ENCODE measurements at places on chromosomes 11 and 22.

DNA sequence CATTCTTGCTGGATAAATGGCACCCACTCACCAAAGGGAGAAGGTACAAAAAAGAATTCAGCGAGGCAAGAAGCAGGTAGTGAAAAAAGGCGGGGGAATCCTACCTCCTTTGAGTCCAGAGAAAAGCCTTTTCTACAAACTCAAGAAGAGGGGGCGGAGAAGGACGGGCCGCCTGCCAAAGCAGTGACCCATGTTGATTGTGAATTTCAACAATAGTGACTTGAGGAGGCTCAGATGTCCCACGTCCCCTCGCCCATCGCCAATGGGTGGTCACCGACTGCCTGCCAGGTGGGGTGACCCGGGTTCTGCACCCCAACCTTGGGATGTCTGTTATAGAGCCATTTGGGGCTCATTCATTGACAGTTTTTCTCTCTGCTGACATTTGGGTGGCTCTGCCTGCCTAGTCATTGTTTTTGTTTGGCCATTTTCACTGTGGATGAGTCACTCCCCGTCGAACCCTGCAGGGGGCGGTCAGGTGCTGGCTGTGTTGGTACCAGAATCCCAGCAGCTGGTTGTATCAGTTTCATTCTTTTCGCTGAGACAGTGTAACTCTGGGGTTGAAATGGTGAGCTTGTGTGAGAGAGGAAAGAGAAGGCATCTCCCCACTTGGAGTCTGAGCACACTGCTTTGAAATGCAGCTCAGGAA lies 163.4 kb upstream of the NCAM1 start:
- DNase-seq: no peak

- no peak for DNase-seq
Observed at GRCh38 chr22:26797910-26798309, 140.5 kb downstream of the MIAT start.

- DNase-seq: no peak
Observed at GRCh38 chr11:69905611-69906452, 86.6 kb upstream of the FGF3 start.

DNA sequence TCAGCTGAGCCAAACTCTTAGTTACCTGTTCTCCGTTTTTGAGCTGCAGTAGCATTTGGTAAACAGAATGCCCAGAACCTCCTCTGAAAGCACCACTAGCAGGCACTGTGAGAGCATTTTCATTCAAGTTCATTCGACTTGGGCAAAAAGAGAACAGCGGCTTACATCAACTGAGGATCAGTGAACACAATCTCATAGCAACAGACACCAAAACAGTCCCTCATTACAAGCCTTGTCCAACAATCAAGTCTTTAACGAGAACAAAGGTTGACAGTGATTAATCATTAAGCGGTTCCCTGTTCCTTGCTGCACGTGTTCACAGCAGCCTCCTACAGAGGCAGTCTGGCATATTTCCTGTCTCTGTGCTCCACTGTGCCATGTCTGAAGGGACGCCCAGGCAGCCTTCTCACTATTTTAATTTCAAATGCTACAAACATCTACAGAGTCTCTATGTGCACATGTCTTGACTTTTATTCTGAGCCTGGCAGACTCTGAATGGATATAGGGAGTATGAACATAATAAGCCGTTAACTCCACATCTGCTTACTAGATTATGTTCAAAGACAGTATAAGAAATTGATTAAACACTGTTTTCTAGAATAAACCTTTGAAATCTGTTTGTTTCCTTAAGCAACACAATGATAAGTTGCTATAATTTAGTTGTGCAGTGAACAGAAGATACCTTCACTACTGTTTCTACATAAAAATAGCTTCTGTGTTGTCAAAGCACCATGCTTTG lies 88.3 kb upstream of the MTMR2 start:
- no peak for DNase-seq

GRCh38 chr11:61295596-61295926 lies 445 bp upstream of the VWCE start:
- DNase-seq: no peak

DNA sequence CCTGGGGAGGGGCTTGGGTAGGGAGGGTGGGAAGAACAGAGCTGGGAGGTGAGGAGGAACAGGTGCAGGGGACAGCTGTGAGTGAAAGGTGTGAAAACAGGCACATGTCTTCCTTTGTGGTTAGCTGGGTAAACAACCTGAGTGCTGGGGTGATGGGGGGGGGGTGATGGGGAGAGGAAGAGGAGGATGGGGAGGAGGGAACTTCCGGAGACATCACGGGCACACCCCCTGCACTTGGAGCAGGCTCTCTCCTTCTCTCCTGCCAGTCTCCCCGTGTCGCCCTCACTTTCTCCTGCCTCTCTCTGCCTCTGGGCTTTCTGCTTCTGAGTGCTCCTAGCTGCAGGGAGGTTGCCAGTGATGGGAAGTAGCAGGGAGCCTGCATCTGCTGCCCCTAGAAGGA lies 8.8 kb downstream of the CXCR5 start:
- peak; percentile 57 for DNase-seq

DNA sequence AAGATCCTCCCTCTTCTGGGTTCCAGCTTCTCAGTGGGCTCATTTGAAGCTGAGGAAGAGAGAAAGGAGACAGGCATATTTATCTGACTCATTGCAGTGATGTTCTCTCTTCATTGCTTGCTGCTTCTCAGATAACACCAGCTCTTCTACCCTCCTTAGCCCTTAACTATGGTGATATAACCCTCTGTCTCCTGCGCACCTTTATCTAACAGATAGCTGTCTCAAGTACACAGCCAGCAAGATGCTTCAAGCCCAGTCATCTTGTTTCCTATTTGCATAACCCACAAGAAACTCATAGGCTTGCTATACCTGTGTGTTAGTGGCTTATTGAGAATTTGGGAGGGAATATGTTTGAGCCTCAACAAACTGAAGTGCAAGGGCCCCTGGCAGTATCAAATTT lies 12.6 kb downstream of the PRSS23 start:
- DNase-seq: no peak

DNA sequence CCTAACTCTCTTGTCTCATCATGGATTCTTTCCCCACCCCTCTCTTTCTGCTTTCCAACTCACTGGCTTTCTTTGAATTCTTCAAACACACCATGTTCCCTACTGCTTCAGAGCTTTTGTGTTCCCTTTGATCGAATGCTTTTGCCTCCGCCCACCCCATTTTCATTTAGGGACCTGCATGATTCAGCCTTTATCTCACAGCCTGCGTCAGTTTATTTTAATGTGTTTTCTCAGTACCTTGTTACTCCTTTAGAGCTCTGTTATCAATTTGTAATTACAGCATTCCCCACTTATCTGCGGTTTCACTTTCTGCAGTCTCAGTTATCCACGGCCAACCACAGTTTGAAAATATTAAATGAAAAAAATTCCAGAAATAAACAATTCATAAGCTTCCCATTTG lies 451.3 kb downstream of the METTL15 start:
- DNase-seq: no peak

GRCh38 chr22:39528681-39529486 lies 3.7 kb downstream of the RPS19BP1 start:
- DNase-seq: peak; percentile 75

GRCh38 chr11:132099692-132100091 lies 729.3 kb downstream of the NTM start:
- no peak for DNase-seq

- DNase-seq: no peak
Observed at GRCh38 chr11:64869571-64870175, 8.7 kb downstream of the EHD1 start.

- DNase-seq: no peak
Observed at GRCh38 chr22:29194184-29194583, 11.5 kb upstream of the EMID1 start.

DNA sequence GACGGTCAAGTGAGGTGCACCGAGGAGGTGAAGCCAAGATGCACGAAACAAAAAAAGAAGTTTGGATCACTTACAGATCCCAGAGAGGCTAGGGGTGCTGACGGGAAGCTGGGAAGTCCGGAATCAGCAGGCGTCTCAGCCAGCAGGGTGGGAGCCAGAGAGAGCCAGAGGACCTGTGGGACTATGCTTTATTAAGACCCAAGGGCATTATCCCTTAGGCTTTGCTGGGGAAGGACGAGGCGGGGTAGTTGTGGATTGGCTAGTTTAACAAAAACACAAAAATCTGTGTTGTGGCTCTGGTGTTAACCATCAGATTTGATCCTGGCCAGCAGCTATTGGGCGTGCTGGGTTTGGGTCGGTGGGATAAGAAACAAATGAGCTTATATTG lies 427.1 kb downstream of the DYNC2H1 start:
- DNase-seq: no peak

- no peak for DNase-seq
Observed at GRCh38 chr22:44661070-44661469, 40.9 kb upstream of the PRR5 start.

DNA sequence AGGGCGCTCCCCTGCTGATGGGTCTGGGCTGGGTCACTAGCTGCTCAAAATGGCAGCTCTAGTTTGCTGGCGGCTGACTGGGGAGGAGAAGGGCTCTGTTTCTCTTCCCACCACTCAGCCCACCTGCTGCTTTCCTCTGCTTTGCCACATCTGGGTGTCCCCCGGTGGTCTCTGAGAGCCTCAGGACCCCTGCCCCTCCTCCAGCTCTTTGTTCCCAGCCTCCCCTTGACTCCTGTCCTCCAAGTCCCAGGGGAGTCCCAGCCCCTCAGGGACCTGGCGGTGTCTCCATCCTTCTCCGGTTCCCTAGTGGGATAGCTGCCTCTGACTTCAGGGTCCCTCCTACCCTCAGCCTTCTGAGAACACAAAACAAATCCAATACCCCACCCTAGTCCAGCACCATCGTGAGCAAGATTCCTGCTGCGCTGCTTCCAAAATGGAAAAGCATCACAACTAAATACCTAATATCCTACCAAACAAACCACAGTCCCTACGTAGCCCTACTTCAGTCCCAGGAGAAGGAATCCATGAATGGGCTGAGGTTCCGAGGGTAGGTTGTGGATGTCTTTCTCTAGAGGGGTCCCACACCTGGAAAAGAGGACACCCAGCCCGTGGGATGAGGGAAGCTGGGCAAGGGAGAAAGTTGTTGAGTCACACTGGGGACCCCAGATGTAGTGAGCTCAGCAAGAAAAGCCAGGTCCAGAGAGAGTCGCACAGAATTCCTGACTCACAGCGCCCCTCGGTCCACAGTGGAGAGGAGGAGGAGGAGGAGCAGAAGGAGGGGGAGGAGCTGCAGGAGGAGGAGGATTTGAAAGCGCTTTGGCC lies 45.0 kb upstream of the NNMT start:
- DNase-seq: no peak

DNA sequence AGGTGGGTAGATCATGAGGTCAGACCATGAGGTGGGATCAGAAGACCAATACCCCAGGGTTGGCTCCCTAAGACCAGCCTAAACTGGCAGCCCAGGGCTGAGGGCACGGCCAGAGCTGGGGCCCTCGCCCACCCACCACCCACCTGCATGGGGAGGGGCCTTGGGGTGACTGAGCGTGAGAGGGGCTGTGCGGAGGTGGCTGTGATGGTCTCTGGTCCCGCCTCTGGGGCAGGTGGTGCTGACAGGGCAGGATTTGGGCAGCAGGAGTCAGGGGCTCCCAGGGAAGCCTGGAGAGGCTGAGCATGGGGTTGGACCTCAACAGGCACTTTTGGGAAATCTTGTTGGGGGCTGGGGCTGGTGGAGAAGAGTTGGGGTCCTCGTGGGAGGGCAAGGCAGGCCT lies 39.8 kb upstream of the MUC5AC start:
- no peak for DNase-seq

- no peak for DNase-seq
Observed at GRCh38 chr22:46220921-46221320, 29.2 kb downstream of the CDPF1 start.

GRCh38 chr11:36724742-36725385 lies 126.8 kb upstream of the RAG2 start:
- DNase-seq: no peak

- DNase-seq: no peak
Observed at GRCh38 chr11:3824714-3825472, 15.9 kb downstream of the RHOG start.

GRCh38 chr22:46147471-46148267 lies 2.7 kb upstream of the PPARA start:
- no peak for DNase-seq

- DNase-seq: no peak
Observed at GRCh38 chr22:17243524-17243923, 24.3 kb upstream of the ADA2 start.

DNA sequence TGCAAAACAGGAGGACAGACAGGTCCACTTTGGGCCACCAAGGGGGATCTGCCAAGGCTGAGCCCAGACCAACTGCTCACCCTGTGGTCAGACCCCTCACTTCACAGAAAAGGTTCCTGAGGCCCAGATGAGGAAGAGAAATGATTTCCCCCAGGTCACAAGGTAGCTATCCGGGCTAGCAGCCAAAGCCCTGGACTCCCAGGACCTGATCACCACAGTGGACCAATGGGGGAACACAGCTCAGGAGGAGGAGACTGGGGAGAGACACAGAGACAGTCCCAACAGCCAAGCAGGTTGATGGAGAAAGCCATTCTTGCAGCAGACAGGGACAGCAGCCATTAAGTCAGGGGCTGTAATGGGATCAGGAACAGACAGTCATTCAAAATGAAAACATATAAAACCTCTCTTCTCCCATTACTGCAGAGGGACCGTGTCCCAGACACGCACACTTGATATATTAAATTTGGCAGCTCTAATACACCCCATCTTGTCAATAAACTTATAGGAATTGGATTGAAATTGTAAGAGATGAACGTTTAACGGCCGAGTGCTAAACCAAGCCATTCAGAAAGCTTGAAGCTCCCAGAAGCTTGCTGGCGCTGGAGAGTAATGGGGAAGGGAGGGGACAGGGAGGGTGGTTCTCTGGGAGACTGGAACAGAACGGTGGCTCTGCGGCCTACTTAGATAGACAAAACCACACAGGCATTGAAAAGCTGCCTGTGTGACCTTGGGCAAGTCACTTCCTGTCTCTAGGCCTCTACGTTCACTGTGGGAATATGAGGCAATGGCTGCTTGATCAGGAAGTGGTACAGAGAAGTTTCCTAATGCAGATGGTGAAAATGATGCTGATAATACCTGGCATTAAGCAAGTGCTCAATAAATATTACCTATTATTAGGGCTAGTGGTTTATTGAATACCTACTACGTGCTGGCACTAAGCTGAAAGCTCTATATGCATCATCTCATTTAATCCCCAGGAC lies 16.0 kb downstream of the ZMAT5 start:
- no peak for DNase-seq

- no peak for DNase-seq
Observed at GRCh38 chr11:9688716-9689511, 25.0 kb downstream of the SWAP70 start.

DNA sequence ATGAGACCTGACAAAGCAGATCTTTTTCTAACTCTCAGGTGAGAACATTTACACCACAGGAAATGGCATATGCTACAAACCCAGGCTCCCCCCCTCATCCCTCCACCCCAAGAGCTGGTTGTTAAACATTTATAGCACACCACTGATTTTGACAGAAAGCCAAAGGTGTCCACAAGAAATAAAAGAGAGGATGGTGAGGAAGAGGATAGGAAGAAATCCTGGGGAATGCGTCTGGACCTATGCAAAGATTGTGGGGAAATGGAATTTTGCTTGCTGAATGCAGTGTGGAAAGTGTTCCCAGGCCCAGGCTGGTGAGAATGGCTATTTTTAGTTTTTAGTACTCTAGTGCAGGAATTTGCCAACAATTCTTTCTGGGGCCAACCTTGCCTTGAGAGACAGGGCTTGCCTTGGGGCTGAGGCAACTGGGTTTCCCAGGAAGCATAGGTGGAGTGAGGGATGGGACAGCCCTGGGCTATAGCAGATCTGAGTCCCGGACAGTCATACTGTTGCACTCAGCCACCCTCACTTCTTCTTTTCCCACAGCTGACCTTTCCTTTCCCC lies 163.9 kb downstream of the ADAMTS15 start:
- DNase-seq: no peak

- DNase-seq: no peak
Observed at GRCh38 chr11:47020793-47021526, 84.4 kb downstream of the CSTPP1 start.

GRCh38 chr11:86063536-86063935 lies 5.3 kb downstream of the PICALM start:
- no peak for DNase-seq

Data from NCI-H1436 treated with DMSO at 0.1 percent for 48 hours (cell line).